ENCODE measurements at places on chromosomes 12 and 14.

- DNase-seq = no peak
Measured at GRCh38 chr12:90854136-90854689, 100.8 kb downstream of the CCER1 start.

DNA sequence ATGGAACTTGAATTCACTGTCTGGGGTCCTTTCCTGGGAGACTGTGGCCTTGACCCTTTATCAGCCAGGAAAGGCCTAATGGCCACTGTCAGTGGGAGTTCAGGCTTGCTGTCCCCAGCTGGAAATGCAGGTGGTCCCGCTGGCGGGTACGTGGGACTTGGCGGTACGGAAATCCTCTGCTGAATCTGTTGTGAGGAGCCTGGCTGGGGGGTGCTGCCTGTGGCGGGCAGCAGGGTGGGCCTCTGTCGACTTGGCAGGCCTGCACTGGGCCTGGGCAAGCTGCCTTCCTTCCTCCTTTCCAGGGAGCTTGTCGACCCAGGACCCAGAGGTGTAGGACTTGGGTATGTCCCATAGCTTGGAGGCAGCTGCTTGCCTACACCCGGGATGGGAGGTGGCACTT is 26.3 kb downstream of the ZFYVE21 start:
- no peak for DNase-seq

GRCh38 chr12:32522331-32523221 is 123.2 kb downstream of the FGD4 start:
- no peak for DNase-seq

DNA sequence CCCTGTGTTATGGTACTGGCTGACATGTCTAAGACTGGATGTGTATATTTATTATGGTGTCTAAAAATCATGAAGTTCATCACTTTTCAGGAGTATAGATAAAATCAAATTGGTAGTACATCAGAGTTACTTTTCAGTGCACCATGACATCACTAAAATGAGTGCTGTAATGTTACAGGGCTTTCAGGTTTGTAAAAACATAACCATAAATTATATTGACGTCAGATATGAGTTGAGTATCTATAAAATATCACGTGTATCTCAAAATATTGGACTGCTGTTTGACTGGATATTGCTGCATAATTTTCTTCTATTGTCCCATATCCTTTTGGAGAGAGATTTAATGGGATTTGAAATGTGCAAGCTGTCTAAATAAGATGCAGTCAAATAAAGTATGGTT is 22.0 kb downstream of the NAA30 start:
- no peak for DNase-seq

- no peak for DNase-seq
Measured at GRCh38 chr12:13599176-13599575, 382.2 kb downstream of the GRIN2B start.

All from stimulated activated CD4-positive, alpha-beta T cell treated with anti-CD3 and anti-CD28 coated beads, TNF-alpha, amount 100 ng/mL, for 1 hour (primary cell).